ENCODE measurements at places on chromosomes 5 and 9.
A peak's percentile ranks its signal among the peaks of the same experiment; 100 is the strongest.

DNA sequence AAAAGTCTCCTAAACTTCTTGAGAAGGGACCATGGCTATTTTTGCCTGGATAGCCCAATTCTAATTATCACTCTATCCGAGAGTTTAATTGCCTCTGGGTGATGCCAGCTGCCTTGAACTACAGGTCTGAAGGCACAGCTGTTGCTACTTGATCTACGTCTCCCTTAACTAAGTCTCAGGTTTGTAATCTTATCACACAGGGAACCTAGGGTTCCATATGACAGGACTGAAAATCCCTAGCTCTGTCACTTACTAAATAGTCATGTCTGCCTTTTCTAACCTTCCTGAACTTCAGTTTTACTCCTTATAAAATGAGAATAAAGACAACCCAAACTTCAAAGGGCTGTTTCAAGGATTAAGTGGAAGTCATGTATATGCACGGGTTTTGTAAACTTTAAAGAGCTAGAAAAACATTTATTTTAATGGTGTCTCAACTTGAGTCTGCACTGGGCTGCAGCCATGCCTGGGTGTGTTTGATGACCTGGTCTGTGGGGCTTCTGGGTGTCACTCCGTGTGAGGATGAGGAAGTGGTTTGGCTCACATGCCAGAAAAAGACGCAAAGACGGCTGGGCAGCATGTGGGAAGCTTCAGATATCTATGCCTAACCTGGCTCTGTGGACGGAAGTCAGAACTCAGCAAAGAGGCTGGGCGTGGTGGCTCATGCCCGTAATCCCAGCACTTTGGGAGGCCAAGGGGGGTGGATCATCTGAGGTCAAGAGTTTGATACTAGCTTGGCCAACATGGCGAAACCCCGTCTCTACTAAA lies 129.3 kb upstream of the SLC44A1 start:
- peak; percentile 97 for DNase-seq

GRCh38 chr5:32777733-32778132 lies 66.6 kb downstream of the NPR3 start:
- no peak for DNase-seq

DNA sequence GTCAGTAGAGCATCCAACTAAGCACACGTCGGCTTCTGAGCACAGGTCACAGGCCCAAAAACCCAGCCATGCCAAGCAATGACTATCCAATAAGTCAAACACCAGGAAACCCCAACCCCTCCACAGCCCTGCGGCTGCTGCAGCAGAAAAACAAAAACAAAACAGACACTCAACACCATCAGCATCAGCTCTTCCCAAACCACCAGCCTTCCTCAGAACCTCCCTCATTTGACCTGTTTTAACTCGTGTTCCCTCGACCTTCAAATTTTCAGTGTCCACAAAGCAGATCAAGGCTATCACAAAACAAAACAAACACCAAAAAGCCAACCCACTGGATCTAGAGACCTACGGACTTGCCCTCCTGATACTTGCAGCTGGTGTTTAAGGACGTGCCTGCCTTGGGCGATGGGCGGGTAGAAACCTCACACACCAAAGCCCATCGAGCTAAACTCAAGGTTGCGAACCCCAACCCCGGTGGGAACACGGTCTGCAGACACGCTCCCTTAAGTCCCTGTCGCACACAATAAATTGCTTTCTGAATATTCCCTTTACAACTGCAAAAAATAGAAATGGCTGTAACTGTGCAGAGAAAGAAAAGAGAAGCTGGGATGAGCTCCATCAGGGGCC lies 247.1 kb upstream of the ANKRD55 start:
- DNase-seq, result no peak

DNA sequence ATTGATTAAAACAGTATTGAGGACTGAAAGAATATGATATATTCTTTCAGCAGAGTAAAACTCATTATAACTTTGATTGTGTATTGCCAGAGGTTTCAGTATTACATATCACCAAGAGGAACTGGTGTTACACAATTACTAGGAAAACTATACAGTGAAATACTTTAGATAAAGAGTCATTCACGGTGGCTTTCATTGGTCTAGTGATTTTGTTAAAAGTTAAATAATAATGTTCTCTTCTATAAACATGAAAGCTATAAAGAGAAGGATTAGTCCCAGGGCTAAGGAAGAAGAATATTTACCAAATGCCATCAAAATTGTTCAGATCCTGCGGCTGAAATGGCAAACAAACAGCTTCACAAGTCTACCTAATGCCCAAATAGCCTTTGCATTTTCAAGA lies 306.2 kb downstream of the SEMA5A start:
- no peak for DNase-seq

GRCh38 chr5:82397741-82398320 lies 119.7 kb upstream of the RPS23 start:
- DNase-seq, result no peak

DNA sequence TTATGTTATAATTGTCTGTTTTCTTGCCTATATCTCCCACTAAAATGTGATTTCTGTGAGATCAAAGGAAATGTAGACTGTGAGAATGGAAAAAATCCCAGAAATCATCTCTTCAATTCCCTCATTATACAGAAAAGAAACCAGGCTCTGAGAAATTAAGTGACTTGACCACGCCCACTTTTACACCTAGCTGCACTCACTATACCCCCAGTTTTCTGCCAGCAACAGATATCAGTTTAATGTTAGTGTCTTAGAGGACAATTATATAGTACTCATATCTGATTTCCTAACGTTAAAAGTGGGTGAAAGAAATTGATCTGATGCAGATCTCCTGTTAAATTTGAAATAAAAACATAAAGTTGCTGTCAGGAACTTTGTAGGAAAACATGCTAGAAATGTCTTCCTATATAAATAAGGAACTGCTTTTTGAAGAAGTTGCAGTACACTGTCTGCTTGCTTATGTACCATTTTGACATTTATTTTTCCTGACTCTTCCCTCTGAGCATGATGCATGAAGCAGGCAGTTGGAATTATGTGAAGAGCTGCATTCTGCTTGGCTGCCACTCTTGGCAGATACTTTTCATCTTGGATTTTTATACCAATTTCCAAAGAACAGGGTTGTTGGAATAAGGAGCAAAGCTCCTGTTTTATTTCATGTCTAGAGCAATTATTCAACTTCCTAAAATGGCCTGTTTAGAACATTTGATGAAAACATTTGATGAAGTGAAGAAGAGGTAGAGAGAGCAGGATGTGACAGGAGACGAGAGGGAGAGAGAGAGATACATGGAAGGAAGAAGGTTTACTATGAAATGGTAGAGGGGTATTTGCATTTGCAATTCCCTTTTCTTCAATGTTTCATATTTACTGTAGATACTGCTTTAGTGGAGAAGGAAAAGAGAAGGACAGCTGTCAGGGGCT lies 57.3 kb upstream of the RICTOR start:
- peak; percentile 26 for DNase-seq

- peak; percentile 46 for DNase-seq
Measured at GRCh38 chr9:127397646-127398274, 791 bp downstream of the SLC2A8 start.

GRCh38 chr5:127515693-127516440 lies 1.6 kb upstream of the PRRC1 start:
- DNase-seq, result no peak

DNA sequence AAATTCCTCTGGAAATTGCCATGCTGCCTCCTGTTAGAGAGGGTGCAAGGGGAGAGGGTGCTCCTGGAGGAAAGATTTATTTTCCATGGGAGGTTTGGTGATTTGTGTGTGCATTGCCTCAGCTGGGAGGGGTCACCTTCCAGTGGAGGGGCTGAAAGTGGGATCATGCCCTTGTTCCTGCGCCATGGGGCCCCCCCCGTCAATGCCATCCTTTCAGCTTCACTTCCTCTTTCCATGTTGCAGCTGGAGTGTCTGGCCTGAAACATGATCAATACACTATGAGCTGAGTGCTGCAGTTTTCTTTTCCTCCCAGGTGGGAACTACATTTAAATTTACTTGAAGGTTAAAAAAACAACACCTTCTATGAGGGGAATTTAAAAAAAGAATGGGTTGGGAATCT lies 176.8 kb downstream of the MELK start:
- DNase-seq, result no peak

DNA sequence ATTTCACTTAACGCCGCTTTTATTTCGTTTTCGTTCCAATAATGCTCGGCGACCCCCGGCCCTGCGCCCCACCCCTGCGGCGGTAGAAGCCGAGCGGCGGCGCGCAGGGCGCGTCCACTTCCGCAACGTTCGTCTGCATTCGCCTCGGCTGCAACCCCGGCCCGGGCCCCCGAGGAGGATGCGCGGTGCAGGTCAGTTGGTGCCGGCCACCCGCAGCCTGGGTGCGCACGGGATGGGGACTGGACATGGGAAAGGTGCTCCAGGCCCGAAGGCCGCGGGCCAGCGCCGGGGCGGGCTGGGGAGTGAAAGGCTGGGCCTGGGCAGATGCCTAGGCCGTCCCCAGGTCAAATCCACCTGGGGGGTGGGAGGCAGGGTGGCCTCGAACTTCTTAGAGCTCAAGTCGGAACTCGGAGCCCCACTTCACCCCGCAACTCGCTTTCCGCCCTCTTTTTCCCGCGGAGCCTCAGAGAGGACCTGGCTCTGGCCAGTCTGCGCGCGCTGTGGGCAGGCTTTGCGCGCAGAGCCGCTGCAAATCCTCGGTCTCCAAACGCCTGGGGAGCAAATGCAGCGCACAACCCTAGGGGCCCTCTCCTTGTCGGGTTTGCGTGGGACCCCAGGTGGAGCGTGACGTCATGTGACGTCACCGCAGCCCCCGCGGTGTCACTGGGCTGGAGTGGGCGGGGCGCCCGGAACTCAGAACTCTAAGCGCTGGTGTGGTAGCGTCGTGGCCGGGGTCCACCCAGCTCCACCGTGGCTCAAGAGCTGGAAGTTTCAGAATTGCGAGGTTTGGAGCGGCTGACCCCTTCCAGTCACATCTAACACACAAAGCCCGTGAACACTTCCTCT lies 3.3 kb downstream of the TLX3 start:
- DNase-seq, result no peak

DNA sequence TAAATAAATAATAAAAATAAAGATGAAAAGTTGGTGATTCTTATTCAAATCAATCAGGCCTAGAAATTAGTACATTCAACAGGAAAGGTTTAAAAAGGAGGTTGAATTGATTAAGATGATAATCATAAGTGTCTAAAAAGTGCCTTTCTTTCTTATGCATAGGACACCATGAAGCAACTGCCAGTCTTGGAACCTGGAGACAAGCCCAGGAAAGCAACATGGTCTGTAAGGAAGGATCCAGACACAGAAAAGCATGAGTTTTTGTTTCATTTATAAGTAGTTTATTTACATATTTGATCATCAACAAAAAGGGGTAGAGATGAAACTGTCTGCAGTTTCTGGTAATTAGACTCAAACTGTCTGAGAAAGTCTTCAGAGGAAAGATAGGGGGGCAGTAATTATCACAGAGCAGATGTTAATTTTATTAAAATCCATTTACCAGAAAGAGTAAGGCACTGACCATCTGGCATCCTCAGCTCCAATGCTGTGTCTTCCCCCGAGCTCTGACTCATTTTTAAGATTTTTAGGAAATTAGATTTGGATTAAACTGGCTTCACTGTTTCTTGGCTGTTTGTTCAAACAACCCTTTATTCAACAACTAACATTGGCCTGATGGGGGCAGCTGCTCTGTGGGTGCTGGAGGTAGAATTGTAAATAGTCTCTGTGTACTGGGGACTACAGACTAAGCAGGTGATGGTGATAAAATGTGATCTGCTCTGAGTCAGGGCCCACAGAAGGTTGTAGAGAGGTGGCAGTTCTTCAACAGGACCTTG lies 2.7 kb downstream of the RABEPK start:
- DNase-seq, result peak; percentile 19

- no peak for DNase-seq
Measured at GRCh38 chr5:50763846-50764245, 97.4 kb downstream of the PARP8 start.

DNA sequence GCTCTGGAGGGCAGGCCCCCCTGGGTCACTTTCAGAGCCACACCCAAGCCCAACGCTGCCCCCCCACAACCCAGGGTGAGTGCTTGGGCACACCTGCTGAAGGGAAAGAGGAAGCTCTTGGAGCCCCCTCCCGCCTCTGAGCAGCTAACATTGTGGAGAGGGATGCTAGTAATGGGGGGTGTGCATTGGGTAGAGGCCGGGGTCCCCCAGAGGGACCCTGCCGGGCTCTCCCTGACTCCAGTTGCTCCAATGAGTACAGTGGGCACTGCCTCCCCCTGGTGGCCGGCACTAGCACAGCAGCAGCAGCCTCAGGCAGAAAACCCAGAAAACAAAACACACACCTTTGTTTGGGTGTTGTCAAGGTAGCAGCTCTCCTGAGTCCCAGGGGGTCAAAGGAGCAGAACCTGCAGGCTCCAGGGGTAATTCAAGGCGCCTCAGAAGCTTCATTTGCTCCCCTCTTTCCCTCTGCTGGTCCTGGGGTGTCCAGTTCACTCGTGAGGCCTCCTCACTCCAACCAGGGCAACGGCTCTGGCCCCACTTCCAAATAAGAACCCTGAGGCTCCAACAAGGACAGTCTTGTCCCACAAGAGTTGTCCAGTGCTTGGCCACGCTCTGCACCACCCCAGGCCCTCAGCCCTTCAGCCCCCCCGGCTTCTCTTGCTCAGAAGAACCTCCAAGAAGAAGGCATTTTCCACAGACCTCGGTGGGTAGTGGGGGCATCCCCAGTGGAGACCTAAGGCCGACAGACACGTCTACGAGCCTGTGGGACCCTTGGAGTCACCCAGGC lies 16.1 kb downstream of the GBGT1 start:
- DNase-seq, result peak; percentile 86

GRCh38 chr5:141799507-141800167 lies 78.6 kb downstream of the PCDH1 start:
- DNase-seq, result peak; percentile 34

GRCh38 chr5:77011498-77011897 lies 18.7 kb upstream of the AGGF1 start:
- DNase-seq, result no peak

- no peak for DNase-seq
Measured at GRCh38 chr5:166302166-166302565, 1989.3 kb upstream of the WWC1 start.

- DNase-seq, result peak; percentile 52
Measured at GRCh38 chr5:150440948-150441812, 8.4 kb downstream of the RPS14 start.
